ENCODE measurements at places on chromosomes 5 and 9.

DNA sequence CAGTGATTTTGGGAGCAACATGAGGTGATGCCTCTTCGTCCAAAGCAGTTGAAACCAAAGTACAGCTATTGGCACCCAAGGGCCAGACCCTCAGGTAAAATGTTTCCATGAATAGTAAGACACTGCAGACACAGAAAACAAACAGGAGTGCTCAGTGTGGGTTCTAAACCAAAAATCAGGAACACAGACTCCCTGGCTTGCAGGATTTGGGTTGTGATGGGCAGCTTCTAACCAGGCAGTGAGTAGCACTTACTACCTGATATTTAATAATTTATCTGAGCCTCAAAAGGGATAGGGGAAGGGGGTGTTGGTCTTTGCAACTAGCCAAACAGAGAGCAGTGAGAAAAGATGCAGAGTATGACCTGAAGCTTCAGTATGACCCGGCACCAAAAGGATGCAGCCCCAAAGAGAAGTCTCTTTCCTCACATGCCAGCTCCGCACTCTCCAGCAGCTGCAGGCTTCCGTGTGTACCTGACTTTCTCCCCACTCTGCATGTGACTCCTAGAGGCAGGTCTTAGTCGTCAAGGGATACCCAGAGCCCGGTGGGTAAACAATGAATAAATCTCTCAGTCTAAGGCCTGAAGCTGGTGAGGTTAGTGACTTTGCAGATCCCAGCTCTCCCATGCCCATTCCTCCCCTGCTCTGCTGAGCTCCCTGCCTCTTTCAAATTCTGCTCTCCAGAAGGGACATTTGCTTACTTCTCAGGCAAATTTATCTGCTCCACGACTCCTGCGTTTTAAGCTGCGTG lies 105.4 kb upstream of the SPOCK1 start:
- DNase-seq = no peak

DNA sequence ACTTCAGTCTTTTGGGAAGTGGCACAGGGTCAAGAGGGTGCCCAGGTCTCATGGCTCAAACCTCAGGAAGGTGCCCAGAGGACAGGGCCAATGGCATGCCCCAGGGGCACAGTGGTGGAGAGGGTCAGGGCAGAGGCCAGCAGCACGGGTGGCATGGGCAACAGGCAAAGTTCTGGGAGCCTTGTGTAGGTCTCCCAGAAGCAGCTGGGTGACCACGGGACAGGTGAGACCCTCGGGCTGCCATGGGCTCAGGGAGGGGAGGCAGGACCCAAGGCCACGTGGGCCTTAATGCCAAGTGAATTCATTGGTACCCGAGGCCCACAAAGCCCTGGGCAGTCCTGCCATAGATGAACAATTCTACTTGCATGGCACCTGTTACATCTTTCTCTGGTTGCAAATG lies 72.4 kb upstream of the ADAMTS2 start:
- no peak for DNase-seq

DNA sequence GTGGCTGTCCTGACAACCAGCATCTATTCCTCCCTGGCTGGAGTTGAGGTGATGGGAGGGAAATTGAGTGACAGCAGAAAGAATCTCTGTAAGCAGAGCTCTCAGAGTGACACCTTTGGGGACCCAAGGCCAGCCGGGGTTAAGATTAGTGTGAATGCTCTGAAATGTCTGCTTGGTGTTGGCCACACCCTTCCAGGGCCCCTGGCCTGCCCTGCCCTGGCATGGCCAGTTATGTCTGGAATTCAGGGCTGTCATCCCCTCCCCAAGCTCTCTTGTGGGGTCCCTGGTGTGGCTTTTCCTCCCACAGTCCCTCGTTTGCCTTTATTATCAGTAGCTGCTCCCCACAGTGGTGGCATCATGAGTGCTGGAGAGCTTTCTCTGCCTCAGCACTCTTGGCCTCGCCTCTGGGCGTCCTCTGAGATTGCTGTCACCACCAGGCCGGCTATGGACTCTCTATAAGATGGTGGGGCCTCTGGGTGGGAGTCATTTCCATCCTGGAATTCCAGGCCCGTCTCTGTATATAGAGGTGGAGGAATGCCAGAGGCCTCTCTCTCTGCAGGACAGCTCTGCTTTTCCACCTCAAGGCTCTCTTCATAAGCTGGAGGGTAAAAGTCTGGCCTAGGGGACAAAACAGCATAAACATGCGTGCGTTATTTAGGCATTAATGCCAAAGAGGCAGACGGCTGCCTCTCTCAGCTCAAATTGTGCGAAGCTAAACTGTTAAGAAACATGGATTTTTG lies 3.6 kb downstream of the TMEM252 start:
- DNase-seq = no peak

DNA sequence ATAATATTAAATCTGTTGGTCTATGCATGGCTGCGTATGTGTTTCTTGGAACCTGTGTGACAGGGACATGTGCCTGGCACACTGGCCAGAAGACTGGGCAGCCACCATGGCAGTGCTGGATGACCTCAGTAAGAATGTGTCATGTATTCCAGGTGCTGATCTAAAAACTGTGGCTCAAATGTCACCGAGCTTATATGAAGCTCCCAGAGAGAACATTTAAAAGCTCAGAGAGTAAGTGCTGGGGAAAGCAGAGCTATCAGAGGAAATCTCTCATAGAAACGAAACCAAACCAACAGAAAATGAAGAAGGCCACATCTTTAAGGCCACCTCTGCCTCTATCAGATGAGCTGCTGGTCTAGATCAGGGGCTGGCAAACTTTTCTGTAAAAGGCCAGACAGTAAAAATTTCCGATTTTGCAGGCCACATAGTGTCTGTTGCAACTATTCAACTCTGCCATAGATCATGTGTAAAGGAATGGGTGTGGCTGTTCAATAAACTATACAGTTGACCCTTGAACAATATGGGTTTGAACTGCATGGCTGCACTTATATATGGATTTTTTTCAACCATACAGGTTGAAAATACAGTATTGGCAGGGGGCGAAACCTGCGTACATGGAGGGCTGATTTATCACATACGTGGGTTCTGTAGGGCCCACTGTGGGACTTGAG lies 31.8 kb downstream of the TSTD2 start:
- DNase-seq = no peak

GRCh38 chr5:14491015-14491915 lies 90.3 kb upstream of the OTULINL start:
- DNase-seq = peak; percentile 76

DNA sequence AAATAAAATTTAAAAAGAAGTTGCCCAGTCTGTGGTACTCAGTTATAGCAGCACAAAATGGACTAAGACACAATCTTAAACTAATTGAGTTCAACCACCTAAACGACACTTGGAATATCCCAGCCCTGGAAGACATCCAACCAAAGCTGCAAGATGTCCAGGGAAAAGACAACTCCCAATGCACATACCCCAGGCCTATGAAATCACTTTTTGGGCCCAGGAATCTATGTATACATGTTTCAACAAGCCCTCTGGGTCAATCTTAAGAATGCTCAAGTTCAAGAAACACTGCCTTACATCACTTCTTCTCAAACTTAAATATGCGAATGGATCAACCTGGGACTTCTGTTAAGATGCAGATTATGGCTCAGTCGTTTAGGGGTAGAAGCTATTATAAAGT lies 148.6 kb downstream of the ELAVL2 start:
- DNase-seq = no peak

DNA sequence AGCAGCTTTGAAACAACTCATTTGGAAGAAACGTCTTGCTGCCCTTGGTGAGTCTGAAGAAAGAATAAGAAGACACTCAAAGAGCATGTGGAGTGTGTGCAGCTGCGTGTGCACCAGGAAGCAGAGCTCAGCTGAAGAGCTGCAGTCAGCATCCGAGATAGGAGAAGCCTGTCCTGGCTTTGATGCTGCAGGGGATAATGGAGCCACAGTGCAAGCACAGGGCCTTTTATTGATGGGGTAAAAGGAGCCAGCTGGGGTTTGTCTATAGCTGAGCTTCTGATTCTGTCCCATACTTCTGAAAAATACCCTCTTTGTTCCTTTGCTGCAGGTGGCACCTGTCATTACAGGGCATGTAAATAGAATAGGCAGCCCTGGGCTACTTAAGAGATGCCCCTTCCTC lies 375.7 kb upstream of the ZNF462 start:
- no peak for DNase-seq

DNA sequence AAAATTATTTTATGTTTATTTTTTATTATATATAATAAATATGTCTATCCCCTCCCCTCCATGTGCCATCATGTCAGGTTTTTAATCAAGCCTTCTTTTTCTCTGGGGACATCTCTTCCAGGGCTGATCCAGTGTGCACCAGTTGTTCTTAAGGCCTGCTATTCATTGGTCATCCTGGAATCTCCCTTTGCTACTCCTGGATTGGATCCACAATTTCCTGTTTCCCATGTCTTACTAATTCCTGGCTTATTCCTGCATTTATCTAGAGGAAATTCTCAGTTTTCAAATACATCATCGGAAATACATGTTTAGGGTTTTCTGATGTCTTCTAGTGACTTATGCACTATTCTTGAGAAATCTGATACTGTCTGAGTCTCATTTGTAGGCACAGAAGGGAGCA lies 56.8 kb downstream of the ANGPTL2 start:
- peak; percentile 97 for DNase-seq

DNA sequence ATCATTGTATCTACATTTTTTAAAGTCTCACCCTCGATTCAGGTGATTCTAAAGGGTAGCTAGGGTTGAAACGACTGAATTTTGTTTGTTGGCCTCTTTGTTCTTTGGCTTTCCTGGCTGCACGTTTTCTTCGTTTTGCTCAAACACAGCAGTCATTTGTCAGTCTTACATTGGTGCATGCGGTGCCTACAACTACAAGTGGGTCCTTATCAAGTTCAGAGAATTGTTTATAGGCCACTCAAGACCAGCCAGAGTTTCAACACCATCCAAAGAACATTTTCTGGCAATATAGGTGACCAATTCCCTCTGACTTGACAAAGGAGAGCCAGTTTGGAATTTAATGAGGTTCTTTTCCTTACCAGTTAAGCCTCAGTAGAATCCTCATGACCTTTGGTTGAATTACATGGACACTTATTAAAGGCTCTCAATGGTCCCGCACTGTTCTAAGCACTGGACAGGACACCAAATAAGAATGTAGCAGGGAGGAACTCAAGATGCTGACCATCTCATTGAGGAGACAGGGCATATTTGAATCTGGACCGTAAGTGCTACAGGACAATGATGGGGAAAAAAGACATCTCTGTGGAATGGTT lies 119.0 kb upstream of the DMRT1 start:
- DNase-seq = no peak

GRCh38 chr5:146047396-146047795 lies 58.0 kb downstream of the PLAC8L1 start:
- DNase-seq = no peak

DNA sequence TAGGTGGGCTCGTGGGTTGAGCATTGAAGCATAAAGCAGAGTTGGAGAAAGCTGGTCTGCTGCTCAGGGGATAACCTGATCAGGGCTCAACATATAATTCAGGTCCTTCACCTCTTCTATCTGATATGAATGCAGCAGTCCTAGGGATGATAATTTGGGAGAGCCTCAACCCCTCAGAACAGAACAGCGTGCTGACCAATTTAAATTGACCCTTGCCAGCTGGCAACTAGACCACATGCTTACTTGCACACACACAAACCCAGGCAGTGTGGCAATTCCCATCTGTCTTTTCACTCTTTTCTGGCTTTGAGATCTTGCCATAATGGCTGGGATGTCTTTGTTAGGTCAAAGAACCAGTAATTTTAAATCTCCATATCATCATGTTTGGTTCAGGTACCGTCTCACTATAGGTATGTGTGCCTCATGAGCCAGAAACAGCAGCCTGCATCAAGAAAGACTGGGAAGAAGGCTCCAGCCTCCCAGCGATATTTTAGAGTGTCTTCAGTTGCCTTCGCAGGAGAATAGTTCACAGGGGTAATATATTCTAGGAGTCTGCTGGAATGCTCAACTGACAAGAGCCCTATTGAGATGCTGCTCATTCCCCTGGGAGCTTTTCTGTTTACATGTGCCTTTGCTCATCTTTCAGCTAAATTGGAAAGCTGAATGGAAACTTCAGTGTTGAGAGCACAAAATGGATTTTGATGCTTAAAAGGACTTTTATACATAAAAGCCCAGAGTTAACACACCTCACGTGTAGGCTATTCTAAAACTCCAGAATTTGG lies 497.6 kb downstream of the RASEF start:
- no peak for DNase-seq

GRCh38 chr5:132389051-132389331 lies 19.5 kb downstream of the SLC22A5 start:
- no peak for DNase-seq

GRCh38 chr5:181198905-181199519 lies 6.0 kb downstream of the TRIM7 start:
- no peak for DNase-seq

GRCh38 chr5:125100951-125101350 lies 354.5 kb upstream of the ZNF608 start:
- DNase-seq = no peak

GRCh38 chr9:37534412-37534811 lies 41.8 kb downstream of the FBXO10 start:
- no peak for DNase-seq

- no peak for DNase-seq
Observed at GRCh38 chr5:160458806-160459800, 37.4 kb downstream of the PTTG1 start.

- DNase-seq = no peak
Observed at GRCh38 chr5:76145945-76146344, 62.8 kb downstream of the SV2C start.

Data from fibroblast of pulmonary artery (primary cell).